Cerebellar cortex (tissue), 1 donor: ENCODE measurements at places on chromosomes 12 and 14.

GRCh38 chr12:44317651-44318126 lies 481.8 kb downstream of the TMEM117 start:
- DNase-seq = peak; percentile 24

DNA sequence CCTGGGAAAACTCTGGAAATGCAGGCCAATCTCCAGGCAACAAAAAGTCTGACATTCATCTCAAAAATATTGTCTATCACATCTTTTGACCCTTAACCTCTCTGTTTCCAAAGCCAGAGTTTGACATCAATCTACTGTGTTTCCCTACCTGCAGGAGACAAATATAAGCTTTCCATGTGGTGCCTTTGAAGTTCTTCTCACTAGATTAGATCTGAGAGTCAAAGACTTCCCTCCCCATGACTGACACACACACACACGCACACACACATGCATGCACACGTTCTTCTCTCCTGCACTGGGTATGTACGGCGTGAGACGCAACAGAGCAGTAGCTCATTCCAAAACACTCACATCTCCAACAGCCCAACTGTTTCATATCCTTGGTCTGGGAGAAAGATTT lies 8.1 kb upstream of the ITPR2 start:
- DNase-seq = no peak

DNA sequence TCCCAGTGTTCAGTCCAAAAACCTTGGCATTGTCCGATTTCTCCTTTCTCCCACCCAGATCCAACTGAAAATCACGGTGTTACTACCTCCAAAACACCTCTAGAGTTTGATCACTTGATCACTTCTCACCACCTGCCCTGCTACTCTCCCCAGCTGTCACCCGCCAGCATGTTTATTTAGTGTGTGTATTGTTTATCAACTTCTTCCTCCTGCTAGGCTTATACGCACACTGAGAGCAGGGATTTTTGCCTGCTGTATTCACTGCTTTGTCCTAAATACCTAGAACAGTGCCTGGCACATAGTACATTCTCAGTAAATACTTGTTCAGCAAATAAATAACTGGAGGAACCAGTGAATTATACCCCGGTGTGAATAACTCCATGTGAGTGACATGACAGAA lies 5.0 kb downstream of the BDKRB1 start:
- DNase-seq = no peak

DNA sequence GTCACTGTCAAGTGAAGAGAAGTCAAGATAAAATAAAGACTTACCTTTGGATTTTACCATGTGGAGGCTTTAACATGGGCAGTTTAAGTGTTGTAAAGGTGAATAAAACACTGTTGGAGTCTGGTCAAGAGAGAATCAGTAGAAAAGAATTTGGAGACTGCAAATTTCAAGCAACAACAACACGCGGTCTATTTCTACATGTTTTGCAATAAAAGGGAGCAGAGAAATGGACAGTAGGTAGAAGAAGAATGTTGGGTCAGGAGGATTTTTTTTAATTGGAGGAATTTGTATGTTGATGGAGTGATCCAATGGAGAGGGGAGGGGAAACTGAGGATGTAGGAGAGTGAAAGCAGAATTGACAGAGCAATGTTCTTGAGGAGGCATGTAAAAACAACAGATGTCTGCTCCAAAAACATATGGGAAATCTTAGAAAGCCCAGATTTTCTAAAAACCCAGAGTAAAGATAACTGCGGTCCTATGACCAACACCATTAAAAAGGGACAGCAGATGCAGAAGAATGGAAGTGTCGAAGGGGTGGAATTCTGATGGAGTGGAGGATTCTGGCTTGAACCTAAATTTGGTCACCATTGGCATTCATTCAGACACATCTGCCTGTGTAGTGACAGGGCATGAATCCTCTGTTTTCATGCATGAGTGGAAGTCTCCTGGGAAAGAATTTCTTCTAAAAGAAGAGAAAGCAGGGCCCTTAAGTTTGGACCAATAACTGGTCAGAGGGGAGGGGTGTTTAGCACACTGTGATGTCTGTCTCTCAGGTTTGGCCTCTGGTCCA lies 68.0 kb upstream of the OSBPL8 start:
- DNase-seq = no peak

GRCh38 chr14:34693228-34693939 lies 21.0 kb downstream of the CFL2 start:
- DNase-seq = peak; percentile 57

DNA sequence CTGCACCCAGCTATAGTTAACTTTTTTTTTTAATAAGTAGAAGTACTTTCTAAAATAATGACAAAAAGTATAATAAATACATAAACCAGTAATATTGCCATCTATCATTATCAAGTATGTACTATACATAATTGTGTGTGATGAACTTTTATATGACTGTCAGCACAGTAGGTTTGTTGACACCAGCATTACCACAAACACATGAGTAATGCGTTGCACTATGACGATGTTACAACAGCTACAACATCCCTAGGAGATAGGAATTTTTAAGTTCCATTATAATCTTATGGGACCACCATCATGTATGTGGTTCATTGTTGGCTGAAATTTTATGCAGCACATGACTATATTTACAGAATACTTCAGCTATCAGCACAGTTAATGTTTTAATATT lies 62.9 kb upstream of the VSX2 start:
- no peak for DNase-seq

DNA sequence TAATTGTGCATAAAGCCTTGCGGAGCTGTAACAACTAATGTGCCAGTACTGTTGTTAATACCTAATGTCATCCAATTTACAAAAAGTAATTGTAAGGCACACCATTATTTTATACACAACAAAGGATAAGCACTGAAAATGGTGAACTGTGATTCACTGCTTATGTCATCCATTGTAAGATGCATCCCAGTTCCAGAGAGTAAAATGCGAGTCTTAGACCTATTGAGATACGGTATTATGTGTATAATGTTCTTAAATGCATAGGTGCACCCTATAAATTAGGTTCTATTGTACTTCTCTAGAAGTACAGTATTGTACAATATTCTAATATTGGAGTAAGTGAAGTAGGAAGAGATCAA lies 406 bp downstream of the PARP2 start:
- DNase-seq = no peak

DNA sequence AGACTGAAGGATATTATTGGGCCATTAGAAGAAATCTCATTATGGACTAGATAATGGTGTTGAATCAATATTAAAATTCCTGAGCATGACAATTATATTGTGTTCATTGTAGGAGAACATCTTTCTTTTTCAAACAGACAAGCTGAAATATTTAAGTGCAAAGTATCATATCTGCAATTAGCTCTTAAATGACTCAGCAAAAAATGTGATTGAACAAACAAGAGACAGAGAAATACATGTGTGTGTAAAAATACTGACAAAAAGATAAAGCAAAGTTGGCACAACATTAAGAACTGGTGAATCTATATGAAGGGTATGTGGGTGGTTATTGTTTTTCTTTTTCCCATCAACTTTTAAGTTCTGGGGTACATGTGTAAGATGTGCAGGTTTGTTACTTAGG lies 9.5 kb downstream of the CEP290 start:
- DNase-seq = no peak

DNA sequence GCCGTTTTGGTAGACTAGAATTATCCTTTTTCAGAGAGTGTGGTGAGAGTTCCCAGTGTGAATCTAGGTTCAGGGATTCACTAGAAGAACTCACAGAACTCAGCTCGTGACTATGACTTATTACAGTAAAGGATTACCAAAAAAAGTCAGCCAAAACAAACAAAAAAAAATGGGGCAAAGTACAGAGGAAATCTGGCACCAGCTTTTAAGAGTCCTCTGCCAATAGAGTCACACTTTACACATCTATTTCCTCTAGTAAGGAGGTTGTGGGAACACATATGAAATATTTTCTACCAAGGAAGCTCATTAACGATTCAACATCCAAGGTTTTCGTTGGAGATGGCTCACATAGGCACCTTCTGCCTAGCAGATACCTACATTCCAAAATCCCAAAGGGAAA lies 28.2 kb downstream of the TSPAN19 start:
- no peak for DNase-seq

GRCh38 chr12:55720894-55721444 lies 776 bp downstream of the RDH5 start:
- DNase-seq = peak; percentile 63
